Activated T-cell treated with anti-CD3 and anti-CD28 coated beads for 4 hours (primary cell): ENCODE measurements at places on chromosomes 3 and 15.

GRCh38 chr3:177335728-177336127 lies 138.4 kb upstream of the TBL1XR1 start:
- no peak for DNase-seq

- no peak for DNase-seq
These were observed 42.9 kb downstream of the EAF1 start for GRCh38 chr3:15470261-15470660.

DNA sequence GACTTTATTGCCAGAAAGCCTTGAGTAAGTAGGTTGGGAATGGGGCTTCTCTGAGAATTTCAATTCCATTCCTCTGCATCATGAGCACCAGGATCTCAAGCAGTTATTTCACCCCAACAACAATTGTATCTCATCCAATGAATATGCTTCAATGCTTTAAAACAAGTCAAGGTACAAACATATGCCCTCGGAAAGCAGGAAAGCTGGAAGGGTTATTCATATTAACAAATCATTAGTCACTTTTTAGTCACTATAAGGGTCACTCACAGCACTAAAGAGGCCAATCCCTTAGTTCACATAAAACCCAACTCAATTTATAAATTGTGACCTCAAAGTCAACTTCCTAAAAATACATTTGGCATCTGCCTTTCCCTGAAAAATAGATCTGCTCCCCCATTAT lies 16.2 kb downstream of the MB21D2 start:
- DNase-seq: no peak

DNA sequence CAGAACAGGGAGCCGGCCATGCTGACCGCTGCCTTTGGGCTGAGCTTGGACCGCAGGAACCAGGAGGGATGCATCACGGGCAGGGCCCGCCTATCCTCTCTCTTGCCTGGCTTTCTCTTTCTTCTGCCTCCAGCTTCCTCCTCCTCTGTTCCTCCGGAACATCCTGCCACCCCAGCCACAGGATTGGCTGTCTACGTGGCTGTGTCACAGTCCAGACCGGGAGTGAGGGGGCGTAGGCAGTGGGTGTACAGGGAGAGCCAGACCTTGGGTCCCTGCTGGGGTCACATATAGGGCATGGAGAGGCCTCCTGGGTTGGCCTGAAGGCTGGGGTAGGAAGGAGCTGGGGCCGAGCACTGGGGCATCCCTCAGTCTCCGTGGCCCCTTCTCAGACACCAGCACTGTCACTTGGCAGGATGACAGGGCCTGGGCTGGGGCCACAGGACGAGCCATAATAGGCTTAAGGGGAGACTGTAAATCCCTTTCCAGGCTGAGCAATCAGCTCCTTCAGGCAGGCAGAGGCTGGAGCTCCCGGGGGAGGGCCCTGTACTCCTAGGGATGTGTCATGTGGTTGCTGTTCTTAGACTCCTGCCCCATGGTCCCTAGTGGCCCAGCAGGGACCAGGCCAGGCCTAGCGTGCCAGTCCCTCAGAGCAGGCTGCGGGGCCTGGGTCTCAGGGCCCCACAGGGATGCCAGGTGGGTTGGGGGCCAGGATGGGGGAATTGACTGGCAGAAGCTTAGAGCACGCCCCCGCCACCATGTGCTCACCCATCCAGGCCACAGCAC lies 25.4 kb downstream of the LINGO1 start:
- no peak for DNase-seq

GRCh38 chr3:48276911-48277641 lies 36.2 kb downstream of the ZNF589 start:
- no peak for DNase-seq

GRCh38 chr15:68435966-68436365 lies 4.0 kb upstream of the ITGA11 start:
- DNase-seq: no peak

GRCh38 chr15:30973379-30973778 lies 18.0 kb downstream of the MTMR10 start:
- DNase-seq: no peak

DNA sequence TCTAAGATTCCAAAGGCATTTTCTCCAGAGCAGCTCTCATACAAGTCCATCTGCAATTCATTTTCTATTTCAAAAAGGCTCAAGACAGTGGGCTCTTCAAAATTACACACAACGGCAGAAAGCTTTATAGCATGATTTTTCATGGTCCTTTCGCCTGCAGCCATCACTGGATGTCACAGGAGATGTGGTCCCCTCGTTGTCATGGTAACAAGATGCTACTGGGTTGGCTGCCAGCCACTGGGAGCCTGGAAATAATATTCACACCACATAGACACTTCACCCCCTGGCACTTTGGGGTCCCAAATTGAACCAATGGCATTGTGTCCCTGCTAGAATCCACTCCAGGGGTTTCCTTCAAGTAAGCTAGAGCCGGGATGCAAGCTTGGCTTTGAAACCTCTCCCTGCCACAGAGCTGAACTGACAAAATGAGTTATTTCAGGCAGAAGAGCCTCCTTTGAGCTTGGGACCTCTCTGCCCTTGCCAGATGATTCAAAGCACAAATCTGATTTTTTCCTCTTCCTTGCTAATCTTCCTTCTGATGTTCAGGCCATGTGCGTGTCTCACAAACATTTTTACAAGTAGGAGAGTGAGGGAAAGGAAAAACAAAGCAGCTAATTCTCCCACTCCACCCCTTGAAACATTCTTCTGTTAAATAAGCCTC lies 512.6 kb upstream of the ADAMTS9 start:
- DNase-seq: no peak

GRCh38 chr15:99172989-99173388 lies 68.1 kb downstream of the SYNM start:
- DNase-seq: no peak

GRCh38 chr15:45106002-45106790 lies 7.8 kb downstream of the DUOX2 start:
- DNase-seq: no peak

GRCh38 chr3:194300382-194300758 lies 50.8 kb downstream of the CPN2 start:
- DNase-seq: no peak

DNA sequence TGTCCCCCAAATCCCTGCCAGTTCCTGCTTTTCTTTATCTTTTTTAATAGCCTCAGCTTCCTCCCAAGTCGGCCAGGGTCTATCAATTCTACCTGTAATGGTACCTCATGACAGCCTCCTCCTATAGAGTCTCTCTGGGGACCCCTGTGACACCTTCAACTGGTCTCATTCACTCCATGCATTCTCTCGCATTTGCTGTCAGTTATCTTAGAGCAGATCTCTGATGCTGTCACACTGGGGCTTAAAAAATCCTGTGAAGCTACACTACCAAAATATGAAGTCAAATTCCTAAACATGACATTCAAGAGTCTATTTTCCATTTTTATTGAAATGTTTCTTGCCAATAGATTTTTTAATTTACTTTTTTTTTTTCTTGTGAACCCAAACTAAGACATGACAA lies 5.5 kb downstream of the VPS39 start:
- no peak for DNase-seq

DNA sequence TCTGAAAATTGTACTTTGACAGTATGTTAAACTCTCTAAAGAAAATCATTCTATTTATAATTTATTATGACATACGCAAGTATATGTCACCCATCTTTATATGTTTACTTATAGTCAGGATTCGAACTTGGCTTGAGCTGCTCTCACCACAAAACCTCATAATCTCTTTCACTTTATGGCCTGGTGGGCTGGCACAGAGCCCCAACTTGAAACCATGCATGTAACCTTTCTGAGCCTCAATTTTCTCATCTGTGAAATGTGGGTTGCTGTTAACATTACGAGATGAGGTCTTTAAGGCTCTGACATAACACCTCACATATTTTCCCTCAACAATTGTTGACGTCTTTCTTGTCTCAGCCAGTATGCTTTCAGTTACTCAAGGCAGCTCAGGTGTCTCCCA lies 69.4 kb upstream of the PFN2 start:
- DNase-seq: no peak

- DNase-seq: no peak
These were observed 38.9 kb downstream of the LDHAL6B start for GRCh38 chr15:59245559-59245958.

- DNase-seq: no peak
These were observed 60.7 kb downstream of the IMPG2 start for GRCh38 chr3:101259485-101260341.

- DNase-seq: no peak
These were observed 44.9 kb downstream of the CHCHD6 start for GRCh38 chr3:126748701-126749546.

- DNase-seq: no peak
These were observed 92.3 kb upstream of the TJP1 start for GRCh38 chr15:29914511-29914926.

DNA sequence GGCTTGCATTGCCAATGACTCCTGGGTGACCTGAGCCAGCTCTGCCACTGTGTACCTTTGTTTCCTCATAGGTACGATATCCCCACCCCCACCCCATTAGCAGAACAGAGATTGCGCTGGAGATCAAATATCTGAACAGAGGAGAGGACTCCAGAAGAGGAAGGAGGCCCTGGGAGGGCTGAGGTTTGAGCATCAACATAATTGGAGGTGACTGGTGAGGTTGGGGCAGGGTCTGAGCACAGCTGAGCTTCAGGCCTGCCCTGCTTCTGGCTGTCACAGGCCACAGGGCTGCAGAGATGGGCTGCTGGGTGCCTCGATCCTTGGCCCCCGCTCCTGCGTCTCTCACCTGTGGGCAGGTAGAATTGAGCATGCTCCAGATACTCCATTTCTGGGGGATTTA lies 21.3 kb upstream of the CACNA2D2 start:
- DNase-seq: no peak

GRCh38 chr3:177460047-177460446 lies 262.8 kb upstream of the TBL1XR1 start:
- DNase-seq: no peak

GRCh38 chr3:55720614-55721013 lies 233.5 kb upstream of the WNT5A start:
- DNase-seq: no peak

DNA sequence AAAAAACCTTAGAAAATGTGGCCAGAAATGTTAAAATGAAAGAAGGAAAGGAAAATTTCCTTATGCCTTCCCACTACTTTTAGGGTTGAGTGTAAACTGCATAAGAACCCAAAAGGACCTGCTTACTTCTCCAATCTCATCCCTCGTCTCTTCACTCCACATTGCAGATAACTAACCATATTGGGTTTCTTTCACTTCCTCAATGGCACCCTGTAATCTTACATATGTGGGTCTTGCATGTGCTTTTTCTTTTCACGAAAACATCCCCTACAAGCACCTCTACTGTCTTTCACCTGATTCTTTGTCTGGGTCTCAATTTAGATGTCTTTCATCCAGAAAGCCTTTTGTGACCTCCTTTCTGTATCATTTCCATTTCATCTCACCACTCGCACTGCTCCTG lies 23.1 kb downstream of the EOMES start:
- no peak for DNase-seq

GRCh38 chr3:146156095-146156494 lies 4.9 kb downstream of the PLOD2 start:
- no peak for DNase-seq

GRCh38 chr3:22117751-22118346 lies 366.8 kb upstream of the ZNF385D start:
- DNase-seq: no peak

GRCh38 chr15:82044373-82045178 lies 1.2 kb downstream of the MEX3B start:
- DNase-seq: peak; percentile 7

GRCh38 chr15:35519541-35520149 lies 26.3 kb downstream of the DPH6 start:
- no peak for DNase-seq

- no peak for DNase-seq
These were observed 17.8 kb downstream of the SPTBN5 start for GRCh38 chr15:41876007-41876406.

DNA sequence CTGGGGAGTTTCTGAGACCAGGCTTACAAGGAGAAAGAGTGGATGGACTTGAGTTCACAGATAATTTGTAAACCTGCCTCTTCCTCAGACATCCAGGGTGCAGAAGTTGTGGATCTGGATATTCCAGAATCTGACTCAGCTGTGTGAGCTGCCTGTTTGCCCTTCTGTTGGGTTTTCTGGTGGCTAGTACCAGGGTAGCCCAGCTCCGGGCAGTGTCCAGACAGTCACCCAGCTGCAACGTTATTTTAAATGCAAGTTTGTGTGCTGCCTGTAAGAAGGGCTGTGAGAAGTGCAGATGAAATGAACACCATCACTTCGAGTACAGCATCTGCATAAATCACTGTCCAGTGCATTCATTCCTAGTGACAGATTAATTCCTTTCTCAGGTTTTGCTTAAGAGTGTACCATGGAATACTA lies 1053.0 kb downstream of the TUSC7 start:
- no peak for DNase-seq

DNA sequence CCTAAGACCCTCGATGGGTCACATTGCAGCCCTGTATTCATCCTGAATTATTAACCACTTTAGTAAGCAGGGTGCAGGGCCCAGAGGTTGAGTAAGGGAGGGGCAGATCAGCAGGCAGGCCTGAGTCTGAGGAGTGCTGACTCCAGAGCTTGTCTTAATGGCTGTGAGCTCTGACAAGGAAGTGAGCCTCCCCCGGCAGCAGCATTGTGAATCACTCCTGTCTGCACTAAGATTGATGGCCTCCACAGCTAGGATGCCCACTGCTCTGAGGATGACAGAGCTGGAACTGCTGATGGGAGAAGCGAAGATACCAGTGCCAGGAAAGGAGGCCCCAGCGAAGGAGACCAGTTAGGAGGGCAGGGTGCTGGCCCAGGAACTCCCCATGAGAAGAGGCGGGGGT lies 46.5 kb upstream of the CCDC174 start:
- DNase-seq: no peak

DNA sequence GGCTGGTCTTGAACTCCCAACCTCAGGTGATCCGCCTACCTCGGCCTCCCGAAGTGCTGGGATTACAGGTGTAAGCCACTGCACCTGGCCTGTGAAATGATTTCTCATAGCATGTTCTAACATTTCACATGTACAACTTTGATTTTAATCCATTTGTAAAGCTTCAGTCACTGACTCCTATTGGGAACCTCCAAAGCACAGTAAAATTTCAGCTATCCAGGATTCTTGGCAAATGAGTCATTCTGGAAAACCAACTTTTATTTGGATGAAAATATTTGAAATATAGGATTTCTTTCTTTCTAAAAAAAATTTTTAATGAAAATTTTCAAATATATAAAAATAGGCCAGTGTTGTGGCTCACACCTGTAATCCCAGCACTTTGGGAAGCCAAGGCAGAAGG lies 2.7 kb upstream of the LMAN1L start:
- DNase-seq: no peak

DNA sequence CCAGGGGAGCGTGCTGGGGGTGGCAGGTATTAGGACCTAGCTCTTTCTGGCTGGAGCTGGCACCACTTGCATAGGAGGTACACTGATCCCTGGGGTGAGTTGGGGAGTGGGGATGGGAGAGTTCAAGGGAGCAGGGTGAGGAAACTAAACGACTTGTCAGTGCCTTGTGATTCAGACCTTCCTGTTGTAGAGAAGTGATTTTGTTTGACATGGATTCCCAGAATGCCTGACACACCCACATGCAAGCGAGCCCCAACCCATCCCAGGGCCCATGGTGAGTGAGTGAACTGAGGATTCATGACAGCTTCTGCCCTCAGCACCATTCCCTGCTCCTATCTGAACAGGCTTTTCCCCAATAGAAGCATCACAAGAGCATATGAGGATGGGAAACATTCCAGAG lies 15.6 kb upstream of the UBE2Q2 start:
- DNase-seq: no peak

GRCh38 chr3:9151240-9151639 lies 98.2 kb downstream of the SRGAP3 start:
- DNase-seq: no peak

GRCh38 chr3:123815981-123816380 lies 68.2 kb downstream of the MYLK start:
- no peak for DNase-seq
